CD4-positive, alpha-beta T cell treated with Interleukin-15 for 4 hours (primary cell): ENCODE measurements at places on chromosomes 7 and 10.

- DNase-seq, result no peak
Observed at GRCh38 chr10:60992636-60993035, 48.7 kb upstream of the RHOBTB1 start.

- DNase-seq, result no peak
Observed at GRCh38 chr10:22637491-22637890, 76.9 kb downstream of the PIP4K2A start.

- no peak for DNase-seq
Observed at GRCh38 chr10:1393481-1393880, 337.3 kb downstream of the WDR37 start.

DNA sequence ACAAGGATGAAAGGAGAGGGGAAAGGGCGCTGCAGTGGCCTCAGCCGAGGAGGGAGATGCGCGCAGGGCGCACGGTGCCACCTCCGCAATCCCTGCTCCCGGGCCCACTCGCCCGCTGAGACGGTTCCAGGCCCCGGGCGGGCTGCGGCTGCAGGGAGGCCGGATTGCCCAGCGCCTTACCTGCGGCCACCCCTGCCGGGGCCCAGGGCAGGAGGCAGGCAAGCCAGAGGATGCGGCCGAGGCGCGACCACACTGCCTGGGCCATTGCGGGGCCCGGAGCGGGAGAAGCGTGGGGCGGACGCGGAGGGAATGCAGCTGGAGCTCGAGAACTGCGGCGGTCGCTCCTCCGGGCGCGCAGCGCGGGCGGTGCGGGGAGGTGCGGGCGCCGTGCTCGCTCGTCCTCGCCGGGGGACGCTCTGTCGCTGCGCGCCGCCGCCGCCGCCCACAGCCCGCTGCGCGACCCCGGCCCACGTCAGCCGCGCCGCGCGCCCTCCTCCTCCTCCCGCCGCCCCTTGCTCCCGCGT lies at the start of gene TMEM130:
Gene TMEM130 (minus strand): TSS at position 418 of the 524 bp plus-strand sequence. CDS start 153 bp downstream, at position 265.
- no peak for DNase-seq

GRCh38 chr7:117645481-117646165 lies 165.8 kb downstream of the CFTR start:
- no peak for DNase-seq

DNA sequence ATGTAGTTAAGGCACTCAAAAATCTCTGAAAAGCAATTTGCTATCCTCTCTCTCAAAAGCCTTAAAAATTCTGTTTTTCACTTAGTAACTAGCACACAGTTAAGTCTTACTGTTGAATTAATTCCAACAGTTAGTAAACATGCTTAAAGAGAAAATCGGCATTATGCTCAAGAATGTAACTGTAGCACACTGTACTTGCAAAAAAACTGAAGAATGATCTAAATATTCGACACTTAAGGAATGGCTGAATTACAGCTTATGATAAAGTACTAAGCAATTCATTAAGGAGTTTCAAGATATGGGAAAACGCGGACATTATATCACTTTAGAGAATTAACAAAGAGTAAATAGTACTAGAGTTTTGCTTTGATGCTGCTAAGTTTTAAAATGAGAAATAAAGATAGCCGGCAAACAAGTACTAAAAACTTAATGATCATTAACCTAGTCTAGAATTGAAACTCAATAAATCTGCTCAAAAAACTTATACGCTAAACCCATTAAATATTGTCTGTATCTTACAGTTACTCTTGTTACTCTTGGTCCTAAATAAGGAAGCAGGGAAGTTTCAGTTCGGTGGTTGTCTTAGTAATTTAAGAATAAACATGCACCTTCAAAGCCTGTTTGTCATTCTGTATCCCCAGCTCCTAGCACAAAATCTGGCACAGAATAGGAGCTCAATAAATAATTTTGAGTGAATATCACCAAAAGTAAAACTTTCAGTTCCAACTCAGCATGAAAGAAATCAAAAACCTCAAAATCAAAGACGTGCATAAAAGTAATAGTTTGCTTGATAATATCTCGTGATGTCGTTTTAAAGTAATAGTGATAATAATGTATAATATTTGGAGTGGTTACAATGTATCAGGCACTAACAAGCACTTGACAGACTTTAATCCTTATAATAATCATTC lies 1.2 kb downstream of the TRDMT1 start:
- DNase-seq, result no peak

DNA sequence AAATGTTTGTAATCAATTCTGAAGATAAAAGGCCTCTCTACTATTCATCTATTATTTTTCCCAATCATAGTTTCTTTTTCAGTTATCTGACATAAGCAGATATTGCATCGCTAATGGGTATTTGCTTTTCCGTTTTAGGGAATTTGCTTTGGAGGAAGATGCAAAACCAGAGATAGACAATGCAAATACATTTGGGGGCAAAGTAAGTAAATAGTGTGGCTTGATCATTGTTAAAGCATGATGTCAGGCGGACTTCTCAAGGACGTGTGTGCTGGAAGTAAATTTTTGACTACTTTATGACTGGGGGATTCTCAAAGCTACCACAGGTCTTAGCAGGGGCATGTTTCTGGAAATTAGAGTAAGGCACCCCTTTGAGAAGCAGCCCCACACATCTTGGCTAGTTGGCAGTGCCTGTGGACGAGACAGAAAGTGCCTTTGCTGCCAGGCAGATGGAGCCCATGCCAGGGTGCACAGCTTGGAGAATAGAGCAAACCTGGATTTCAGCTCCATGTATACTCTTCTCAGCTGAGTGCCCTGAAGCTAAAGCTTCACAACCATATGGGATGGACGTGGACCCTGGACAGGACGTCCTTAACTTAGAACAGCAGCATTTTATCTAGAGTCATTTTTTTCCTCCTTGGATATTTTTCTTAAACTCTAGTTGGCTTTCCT lies 68.6 kb downstream of the SRI start:
- no peak for DNase-seq

GRCh38 chr7:108667216-108667615 lies 97.5 kb downstream of the DNAJB9 start:
- no peak for DNase-seq

DNA sequence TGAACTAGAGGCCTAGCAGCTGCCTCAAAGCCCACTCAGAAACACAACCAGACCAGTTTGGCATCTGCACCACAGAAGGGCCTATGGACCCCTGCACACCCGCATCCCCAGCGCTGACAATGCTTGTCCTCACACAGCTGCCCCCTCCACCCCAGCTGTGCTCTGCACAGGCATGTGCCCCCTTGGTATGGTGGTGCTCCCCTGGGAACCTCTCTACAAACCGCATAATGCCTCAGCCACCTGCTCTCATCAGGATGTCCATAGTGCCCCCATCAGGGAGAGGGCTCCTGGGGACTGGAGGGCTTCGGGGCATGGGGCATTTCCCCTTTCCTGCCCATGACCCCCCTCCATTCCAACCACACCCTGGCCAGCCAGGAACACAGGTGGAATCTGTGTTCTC lies 347.5 kb downstream of the GRID1 start:
- DNase-seq, result no peak
